Large intestine (tissue), 12 donors: ENCODE measurements at places on chromosomes 7 and 10. TPM values are rescaled to one million over a fixed set of nuclear protein-coding genes. Genes with fewer than 3 reads are reported as not detected.

DNA sequence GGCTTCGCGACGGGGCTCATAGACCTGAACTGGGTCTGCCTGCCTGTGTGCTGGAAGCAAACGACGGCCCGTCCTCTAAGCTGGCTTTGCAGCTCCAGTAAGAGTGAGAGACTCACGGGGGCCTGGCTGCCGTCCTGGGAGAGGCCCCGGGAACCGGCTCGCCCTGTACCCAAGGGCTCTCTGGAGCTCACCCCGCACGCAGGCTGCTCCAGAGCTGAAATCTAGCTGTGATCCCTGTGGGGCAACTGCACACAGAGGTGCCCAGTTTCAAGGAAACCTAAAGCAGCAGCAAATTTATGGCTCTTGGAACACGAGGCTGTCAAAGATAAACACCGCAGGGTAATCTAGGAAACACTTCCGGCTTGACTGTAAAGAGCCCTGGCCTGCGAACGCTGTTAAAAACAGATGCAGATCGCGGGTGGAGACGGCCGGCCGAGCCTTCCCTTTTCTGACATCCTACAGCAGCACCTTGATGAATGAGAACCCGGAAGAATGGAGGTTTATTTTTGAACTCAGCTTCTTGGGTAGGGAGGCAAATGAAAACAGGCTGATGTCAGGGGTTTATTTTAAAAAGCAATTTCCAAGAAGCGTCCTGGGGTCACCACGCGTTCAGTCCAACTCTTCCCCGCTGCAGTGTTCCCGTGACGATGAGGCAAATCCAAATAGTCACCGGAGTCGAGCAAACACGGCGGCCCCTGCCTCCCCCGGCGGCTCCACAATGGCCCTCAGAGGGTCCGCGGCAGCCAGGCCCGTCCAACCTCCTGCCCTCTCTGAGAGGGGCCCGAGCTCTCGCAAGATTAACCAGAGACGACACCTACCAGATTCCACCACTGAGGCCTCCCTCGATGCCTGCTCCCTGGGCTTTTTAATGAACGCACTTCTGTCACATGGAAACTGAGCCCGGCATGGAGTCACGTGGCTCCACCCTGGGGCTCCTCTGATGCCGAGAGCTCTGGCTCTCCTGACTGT is 29.6 kb downstream of the AMZ1 start:
- DNase-seq: peak; percentile 94

- DNase-seq: no peak
Observed at GRCh38 chr7:20438248-20438647, 107.5 kb downstream of the ITGB8 start.

DNA sequence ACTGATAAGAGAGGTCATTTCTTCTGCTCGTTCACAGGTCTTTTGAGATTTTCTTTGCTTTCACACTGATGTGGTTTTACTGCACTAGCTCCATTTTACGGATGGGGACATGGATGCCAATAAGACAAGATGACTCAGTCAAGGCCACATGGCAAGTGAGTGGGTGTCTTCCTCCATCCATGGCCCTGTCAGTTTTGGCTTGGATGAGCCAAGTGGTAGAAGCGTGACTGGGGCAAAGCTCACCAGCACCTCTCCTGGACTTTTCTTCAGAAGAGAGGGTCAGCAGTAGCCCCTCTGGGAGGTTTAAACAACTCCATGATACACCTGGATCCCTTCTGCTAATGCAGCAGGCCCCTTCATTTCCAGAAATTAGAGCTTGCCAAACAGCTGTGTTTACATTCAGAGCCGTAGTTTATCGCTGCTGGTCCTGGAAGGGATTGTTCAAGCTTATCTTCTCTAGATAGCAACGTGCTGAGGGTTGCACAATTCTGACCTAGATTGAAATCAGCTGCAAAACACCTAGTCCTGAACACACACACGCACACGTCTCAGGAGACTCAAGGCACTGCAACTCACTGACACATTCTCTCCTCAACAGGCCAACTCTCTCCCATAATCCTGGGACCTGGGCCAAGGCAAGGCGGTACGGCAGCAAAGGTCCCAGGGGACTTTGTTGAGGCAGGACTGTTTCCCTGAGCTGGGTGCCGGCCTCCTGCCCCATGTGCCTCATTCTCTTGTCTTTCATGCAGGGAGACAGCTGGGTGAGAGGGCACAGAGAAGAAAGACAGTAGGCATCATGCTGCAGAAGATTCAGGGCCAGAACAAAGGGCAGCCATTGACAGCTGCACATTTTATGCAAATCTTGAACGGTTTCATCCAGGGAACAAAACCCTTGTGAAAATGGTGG is 14.2 kb upstream of the PDCD4 start:
- peak; percentile 85 for DNase-seq

DNA sequence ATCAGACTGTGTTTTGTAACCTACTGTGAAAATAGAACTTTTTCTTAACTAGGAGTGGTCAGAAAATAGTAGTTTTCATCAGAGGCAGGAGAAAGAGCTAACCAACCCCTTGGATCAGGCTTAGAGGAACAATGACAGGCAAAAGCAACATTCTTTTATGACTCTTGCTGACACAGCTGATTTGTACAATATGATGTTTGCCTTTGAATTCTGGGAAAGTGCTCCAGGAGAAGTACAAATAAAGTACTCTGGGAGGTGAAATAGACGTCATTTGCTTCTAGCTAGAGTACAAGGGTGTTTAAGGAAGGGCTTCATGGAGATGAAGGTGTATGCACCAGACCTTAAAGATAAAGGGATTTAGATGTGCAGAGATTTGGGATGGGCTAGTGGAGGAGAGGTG is 75.1 kb upstream of the KIAA1217 start:
- DNase-seq: no peak

DNA sequence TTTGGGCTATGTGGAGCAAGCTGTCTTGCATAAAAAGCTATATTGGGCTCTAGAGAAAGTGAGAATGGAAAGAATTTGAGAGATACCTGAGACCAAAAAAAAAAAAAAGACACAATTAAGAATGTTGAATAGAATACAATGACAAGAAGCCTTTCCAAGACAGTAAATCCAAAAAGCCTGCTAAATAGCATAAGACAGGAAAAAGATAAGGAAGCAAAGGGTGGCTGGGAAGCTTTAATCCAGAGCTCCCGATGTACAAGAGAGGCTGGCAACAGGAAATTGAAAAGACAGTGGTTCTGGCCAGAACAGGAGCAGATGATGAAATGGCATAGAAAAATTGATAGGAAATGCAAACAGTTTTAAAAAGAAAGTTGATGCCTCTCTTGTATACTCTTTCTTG is 174.9 kb downstream of the CACNA2D1 start:
- no peak for DNase-seq

- no peak for DNase-seq
Observed at GRCh38 chr7:132972745-132973144, 109.1 kb downstream of the CHCHD3 start.

GRCh38 chr10:31317652-31318381 is 1.2 kb upstream of the ZEB1 start:
- DNase-seq: no peak

DNA sequence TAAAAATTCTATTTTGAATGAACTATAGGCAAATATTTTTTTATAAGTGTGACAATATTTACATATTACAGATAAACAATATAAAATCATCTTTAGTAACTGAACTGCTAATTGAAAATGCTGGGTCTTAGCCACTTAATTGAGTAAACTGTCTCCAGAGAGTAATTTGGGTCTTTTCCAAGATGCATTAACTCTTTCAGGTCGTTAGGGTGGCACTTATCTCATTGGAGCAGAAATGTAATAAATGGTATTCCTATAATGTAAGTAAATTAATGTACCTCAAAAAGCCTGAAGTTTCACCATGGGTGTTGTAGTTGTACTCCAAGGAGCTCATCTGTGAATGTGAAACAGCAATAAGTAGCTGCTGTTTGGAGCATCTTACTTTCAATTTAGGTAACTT is 208.5 kb downstream of the EXOC4 start:
- DNase-seq: no peak

DNA sequence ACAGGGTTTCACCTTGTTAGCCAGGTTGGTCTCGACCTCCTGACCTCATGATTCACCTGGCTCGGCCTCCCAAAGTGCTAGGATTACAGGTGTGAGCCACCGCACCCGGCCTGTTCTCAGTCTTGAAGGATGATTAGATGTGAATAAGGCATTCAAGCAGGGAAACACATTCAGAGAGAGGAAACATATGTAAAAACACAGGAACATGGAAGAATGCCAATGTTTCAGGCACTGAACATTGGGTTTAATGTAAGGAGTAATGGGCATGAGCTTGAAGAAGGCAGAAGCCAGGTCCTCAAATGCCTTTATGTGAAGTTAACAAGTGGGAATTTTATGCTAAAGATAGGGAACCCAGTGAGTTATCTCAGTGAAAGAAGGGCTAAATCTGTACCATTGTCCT is 74.3 kb downstream of the ARL4A start:
- DNase-seq: no peak

GRCh38 chr7:97959046-97959445 is 30.9 kb downstream of the OCM2 start:
- DNase-seq: no peak

DNA sequence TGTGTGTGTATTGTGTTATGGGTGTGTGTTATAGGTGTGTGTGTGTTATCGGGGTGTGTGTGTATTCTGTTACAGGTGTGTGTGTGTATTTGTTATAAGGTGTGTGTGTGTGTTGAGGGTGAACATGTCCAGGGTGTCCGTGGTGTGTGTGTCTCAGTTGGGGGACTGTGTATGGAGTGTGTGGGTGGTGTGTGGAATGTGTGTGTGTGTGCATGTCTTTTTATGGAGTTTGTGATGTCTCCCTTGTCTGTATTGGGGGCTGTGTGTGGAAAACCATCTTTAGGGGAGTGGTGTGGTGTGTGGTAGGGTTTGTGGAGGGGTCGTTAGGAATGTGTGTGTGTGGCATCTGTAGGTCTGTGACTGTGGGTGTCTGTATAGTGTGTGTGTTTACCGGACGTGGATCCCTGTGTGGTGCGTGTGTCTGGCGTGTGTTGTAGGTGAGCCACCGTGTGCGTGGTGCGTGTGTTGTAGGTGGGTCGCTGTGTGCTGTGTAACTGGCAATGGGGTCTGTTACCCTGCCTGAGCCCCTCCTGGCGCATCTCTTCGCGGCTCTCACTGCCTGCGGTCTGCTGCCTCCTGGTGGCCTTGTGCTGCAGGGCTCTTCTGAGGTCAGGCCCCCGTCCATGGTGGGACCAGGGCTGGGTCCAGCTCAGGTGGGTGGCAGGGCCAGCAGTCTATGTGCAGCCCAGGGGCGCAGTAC is 61.7 kb downstream of the PALD1 start:
- no peak for DNase-seq

GRCh38 chr7:131007439-131008330 is 273.7 kb upstream of the KLF14 start:
- peak; percentile 64 for DNase-seq

DNA sequence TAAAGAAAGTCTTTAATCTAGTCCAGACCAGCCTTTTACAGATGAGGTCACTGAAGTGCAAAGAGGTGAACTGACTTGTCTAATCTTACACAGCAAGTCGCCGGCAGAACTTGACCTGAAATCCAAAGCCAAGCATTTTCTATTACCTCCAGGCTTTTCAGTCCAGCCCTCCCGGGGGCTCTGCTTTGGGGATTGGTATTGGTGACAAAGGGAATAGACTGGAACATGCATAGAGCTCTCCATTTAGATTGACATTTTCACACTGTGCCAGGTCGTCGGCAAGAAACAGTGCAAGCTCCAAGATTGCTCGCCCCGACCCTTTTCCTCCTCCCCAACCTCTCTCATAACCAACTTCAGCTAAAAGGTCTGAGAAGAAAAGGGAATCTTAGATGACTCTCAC is 42.2 kb upstream of the MTPAP start:
- no peak for DNase-seq

DNA sequence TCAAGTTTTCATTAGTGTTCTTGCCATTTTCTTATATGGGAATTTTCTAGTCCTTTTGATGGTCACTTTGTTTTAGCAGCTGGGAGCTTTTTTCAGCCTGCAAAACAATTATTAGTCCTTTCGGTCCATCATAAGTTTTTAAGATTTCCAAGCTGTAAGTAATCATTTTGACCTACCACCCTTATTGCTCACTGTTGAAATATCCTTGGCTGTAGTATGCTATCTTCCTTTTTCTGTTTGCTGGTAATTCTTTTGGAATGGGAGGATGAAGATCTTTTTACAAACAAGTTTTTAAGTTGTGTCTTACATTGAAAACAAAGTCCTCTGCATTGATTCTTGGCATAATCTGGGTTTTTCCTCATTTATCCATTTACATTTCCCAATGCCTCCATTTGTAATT is 24.0 kb downstream of the BZW2 start:
- no peak for DNase-seq

DNA sequence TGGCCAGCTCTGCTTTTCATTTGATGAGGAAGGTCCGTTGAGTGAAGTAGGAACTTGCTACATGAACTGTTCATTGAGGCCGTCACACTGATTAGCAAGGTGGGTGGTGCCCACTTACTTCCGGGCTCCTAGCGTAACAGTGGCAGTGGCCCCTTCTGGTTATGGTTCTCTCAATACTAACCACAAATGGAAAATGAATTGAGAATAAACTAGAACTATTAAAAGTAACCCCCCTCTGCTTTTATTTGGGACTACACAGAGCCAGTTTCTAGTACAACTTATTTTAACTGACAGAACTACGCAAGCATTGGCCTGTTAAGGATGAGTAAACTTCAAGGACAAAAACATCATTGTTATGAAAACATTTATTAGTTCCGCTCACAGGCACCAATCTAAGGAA is 519.1 kb downstream of the INHBA start:
- no peak for DNase-seq

DNA sequence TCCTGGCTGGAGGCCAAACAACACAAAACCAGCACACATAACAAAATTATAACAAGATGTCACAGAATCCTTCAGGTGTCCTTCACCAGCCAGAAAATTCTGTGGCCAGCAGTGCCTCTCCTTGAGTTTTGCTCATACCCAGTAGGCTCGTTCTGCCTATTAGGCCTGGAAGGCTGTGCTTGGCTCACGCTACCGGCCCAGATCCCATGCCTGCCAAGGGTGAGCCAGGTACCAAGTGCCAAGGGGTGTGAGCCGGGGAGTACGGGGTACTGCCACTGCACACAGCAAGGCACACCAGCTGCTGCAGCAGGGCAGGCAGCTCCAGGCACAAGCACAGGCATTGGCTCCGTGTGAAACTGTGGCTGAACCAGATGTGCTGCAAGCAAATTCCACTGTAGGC is 1562.0 kb downstream of the REEP3 start:
- DNase-seq: no peak

Gene THSD7A
- 3.7 TPM for polyA plus RNA-seq

Gene FAM53B
- 21.3 TPM for polyA plus RNA-seq

Gene ARPC1A
- 188 TPM for polyA plus RNA-seq

Gene TAC1
- polyA plus RNA-seq: 12.9 TPM

Gene FAM221A
- 12.5 TPM for polyA plus RNA-seq

Gene ZNF316
- polyA plus RNA-seq: 35.0 TPM
